ENCODE measurements at places on chromosomes 7 and 10.

- no peak for DNase-seq
These were observed 17.1 kb downstream of the ZMIZ2 start for GRCh38 chr7:44765579-44766415.

- no peak for DNase-seq
These were observed 14.9 kb upstream of the DDC start for GRCh38 chr7:50580057-50580456.

DNA sequence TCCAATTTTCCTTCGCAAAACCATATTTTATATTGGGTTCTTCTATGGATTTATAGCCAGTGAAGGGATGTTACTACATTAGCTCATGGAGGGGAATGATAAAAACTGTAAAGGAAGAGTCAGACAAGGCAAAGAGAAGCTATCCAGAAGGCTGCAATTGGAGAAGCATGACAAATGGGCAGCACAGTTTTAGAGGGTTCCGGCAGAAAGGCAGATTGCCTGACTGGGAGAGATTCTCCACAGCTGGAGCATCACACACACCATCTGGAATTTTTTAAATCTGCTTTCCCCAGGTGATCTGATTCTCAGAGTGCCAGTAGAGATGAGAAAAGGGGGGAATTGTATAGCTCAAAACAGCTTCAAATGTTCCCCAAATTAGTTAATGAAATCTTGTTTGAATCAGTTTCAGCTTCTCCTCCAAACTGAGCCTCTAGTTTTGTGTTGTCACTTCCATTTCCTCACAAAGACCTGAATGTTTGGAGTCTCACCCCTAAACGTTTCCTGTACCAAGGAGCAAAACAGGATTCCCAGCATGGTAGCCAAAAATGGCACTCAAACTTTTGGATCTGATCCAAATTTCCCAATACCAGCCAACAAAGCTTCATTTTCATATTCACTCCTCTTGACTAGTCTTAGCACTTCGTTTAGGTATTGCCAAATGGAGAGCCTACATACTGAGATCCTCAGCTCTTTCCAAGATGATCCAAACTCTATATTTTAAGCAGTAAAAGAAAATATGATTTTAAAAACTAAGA is 177.5 kb downstream of the HPSE2 start:
- no peak for DNase-seq

DNA sequence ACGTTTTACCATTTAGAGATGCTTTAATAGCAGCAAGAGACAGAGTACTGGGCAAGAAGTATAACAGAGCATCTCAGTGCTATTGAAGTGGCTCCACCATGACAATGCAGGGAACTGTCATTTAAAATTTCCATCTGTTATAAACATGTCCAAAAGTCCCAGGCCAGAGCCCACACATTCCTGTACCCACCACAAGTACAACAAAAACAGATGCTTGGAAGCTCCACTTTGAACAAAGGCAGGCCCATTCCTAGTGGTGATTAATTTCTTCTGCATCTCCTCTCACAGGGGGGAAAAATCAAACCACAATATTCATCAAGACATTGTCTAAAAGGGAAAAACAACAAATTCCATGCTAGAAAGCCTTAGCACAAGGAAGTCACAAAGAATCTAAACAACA is 627.9 kb downstream of the PARD3 start:
- no peak for DNase-seq

GRCh38 chr10:86219271-86219670 is 147.3 kb downstream of the GRID1 start:
- DNase-seq = no peak

DNA sequence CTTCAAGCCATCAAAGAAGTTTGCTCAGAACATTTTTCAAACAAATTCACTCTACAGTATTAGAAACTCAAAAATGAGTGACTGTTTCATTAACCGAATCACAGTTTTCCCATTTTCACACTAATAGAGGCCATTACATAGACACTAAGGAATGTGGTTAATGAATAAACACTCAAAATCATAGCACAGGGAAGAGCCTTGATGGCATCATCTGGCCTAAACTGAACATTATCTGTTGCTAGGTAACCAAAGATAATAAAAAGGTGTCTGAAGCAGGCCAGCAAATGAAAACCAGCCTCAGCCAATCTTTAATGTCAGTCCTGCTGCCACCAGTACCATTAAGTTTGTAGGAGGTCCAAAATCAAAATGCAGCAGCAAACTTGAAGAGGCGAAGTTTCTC is 492.4 kb upstream of the STEAP1 start:
- no peak for DNase-seq

DNA sequence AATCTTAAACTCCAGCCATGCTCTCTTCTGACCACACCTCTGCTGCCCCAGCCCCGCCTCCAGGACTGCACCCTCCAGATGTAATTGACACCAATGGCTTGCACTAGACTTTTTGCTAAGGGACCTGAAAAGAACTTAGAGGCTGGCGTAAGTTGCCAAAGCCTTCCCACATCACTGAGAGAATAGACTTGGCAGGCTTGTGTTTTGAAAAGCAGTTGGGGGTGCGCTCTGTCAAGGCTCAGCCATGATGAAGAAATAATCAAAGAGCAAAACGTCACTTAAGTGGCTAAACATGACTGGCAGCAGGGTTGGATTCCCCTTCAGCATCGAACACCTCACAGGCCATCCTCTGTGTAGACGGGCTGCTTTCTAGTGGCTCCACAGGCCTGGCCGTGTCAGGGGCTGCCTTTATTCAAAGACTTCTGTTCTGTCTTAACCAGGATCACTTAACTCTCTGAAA is 195.2 kb upstream of the C7orf33 start:
- no peak for DNase-seq

DNA sequence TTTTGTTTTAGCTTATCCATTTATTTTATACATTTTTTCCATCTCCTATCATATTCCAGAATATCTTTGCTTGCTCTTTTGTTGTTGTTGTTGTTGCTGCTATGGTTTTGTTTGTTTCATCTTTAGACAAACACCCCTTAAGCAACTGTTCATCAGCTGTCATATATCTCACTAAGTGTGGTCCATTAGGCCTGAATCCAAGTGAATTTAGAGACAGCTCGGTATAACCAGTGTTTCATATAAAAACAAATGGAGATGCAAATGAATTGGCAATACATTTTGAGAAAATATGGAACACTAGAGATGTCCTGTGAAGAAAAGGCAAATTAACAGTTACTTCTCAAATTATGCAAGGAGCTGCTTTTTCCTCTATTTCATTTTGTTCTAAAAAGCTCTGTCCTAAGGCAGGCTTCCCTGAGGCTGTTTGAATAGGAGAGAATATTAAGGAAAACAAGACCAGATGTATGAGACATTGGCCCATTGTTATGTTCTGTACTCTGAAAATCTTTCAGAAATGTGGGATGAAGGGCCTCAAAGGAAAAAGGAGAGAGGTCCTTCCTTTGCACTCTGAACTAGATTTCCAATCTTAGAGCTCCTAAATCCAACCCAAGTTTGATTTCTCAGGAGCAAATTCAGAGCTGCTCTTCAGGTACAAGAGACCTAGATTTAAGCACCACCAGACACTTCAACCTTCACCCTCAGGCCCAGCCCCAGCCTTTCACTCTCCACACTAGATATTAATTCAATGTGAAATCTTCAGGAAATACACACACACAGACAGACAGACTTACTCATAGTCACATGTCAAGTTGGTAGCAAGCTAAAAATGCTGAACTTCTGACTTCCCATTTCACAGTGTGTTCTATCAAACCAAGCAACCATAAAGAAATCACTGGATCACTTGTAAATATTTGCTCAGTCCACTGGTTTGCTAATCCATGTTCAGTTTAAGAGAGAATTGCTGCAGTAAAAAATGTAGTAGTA is 5.4 kb downstream of the TFEC start:
- DNase-seq = no peak

- no peak for DNase-seq
These were observed 58.8 kb upstream of the PLPP4 start for GRCh38 chr10:120398180-120398579.

DNA sequence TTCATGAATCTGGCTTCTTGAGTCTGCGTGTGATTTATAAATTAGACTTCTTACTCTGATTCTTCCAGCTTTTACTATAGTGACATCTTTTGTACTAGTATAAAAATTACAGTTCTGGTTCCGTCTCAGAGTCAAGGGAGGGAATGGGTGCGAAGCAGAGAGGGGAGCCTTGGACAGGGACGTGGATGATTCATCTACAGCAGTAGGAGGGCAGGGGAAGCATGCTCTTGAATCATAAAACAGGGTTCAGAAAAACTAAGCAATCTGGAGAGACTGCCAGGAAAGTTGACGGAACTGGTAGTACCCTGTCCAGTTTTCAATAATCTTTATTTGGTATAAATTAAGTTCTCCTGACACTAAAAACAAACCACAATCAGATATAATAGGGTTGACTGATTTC is 58.1 kb downstream of the ITGA8 start:
- DNase-seq = no peak

Data from hypothalamus (tissue), 51 donors.